NCI-H1417 (cell line): ENCODE measurements at places on chromosomes 6 and 20.

DNA sequence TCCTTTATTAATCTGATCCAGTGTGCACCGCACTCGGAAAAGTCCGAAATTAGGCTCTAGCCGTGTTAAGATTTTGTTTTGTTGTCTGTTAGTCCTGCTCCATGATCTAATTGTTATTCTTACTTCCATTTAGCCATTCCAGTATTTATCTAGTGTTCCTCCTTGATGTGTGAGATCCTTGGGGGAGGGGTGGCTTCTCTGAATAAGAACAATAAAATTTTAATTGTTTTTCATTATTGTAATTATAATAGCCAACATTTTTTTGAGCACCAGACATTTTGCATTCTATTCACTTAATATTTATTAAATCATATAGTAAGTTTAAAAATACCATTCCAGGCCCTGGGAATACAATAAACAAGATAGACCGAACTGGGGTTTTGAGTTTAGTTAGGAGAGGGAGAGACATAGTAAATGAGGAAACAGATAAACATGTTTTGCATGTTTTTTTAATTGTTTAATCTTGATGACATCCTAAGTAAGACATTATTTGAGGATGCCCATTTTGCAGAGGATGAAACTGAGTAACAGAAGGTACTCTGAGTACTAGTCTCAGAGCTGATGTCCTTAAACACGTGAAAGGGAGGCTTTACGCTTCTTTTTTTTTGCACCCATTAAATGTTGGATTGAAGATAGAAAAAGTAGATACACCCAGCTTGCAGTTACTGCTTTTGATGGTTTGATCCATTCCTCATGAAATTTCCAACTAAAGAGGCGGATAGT is 1.2 kb downstream of the CBFA2T2 start:
- peak; percentile 68 for DNase-seq

GRCh38 chr6:106138151-106138550 is 52.0 kb downstream of the PRDM1 start:
- no peak for DNase-seq

- DNase-seq: no peak
These were observed 19.5 kb upstream of the NPEPL1 start for GRCh38 chr20:58673119-58673518.

DNA sequence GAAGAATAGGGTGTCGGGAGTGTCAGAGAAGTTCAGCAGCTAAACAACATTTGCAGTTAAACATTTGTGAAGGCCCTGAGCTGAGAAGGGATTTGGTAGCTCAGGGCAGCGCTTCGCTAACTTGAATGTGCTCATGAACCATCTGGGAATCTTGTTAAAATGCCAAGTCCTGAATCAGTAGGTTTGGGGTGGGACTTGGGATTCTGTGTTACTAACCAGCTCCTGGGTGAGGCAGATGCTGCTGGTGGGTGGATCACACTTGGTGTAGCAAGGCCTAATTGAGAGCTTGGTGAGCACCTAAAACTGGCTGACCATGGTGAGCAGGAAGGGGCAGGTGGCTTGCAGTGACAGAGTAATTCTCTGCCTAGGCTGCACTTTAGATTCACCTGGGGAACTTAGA is 5.9 kb downstream of the PTPRA start:
- DNase-seq: no peak

DNA sequence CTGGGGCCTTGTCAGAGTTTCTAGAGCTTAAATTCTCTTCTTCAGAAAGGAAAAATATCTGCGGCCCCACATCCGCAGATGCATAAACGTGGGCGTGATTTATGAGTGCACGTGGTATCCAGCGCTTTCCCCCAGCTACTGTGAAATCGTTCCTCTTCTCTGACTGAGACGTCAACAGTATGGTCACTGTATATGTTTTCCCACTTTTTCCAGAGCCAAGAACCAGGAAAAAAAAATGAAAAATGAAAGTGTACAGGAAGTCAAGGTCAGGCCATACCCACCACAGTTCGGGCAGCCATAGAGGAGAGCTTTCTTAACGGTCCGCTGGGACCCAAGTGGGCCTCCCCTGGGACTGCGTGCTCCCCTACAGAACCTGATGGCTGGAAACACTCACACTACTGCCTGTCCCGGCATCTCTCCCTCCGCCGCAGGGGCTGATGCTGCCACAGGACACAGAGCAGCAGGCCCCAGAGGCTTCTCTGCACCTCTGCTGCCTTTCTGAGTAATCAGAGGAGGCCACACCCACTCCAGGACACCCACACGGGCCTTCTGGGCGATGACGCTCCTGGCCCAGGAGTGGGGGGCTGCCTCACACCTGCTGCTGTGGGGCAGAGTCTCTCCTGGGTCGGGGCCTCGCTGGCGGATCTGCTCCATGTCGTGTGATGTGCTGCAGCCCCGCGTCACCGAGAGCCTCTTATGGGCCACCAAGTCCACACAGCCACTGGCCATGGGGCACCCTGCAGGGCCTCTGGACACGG is 16.4 kb upstream of the STX16 start:
- no peak for DNase-seq

GRCh38 chr6:44245912-44246662 is 814 bp upstream of the HSP90AB1 start:
- DNase-seq: peak; percentile 89

DNA sequence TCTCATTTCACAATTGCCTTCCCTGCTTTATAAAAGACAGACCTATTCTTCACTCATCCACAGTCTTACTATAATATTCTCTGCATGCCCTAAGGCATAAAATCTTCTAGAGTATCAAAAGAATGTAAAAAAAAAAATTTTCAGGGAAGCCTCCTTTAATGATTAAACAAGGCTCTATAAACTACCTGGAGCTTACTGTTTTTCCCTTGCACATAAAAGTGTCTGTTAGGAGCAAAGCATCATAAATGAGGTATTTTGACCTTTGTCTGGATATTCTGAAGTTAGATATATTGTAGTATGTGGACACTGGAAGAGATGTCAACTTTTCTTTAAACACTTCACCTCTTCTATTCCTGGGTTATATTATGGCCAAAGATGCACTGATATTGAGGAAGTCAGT is 97.5 kb downstream of the ARHGAP18 start:
- DNase-seq: no peak

GRCh38 chr6:87907521-87907920 is 140.1 kb upstream of the SPACA1 start:
- no peak for DNase-seq

GRCh38 chr20:59515013-59515905 is 89.1 kb upstream of the PHACTR3 start:
- DNase-seq: peak; percentile 79
